ENCODE measurements at places on chromosomes 13 and 19. TPM values are rescaled to one million over a fixed set of nuclear protein-coding genes. Genes with fewer than 3 reads are reported as not detected.

The VSTM1 gene
- not detected for polyA plus RNA-seq

The CLDN10 gene
- polyA plus RNA-seq, result 0.92 TPM

The FFAR3 gene
- polyA plus RNA-seq, result not detected

The PSG2 gene
- polyA plus RNA-seq, result not detected

The CLDND2 gene
- polyA plus RNA-seq, result not detected

The GPC5 gene
- polyA plus RNA-seq, result 0.56 TPM
